ENCODE measurements at places on chromosomes 2 and 18. TPM values are rescaled to one million over a fixed set of nuclear protein-coding genes. Genes with fewer than 3 reads are reported as not detected.

GRCh38 chr2:112600634-112601033, 16.2 kb downstream of the CHCHD5 start:
- DNase-seq: no peak

CDH7 gene
- 1.0 TPM for total RNA-seq

DNA sequence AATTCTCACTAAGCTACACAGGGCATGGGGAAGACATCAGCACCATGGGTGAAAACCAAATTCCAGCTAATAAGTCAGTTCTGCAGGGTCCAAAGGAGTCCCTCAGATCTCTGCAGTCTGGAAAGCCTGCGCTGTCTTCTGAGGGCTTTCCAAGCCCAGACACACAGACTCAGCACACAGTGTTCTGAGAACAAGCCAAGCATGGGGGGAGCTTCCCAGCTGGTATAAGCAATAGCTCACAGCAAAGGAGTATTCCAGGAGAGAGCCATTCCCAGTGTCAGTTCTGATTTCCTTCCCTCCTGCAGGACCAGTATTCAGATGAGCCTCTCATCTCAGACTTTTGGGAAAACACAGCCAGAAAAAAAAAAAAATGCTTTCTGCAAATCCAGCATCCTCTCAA, 370.8 kb downstream of the TNS1 start:
- DNase-seq: no peak

SLC5A7 gene
- not detected for total RNA-seq

- no peak for DNase-seq
Observed at GRCh38 chr2:219287580-219288265, 8.6 kb downstream of the DNAJB2 start.
